ENCODE measurements at places on chromosomes 2 and 18.

- DNase-seq, result no peak
Measured at GRCh38 chr2:86026744-86027065, 79.0 kb downstream of the POLR1A start.

DNA sequence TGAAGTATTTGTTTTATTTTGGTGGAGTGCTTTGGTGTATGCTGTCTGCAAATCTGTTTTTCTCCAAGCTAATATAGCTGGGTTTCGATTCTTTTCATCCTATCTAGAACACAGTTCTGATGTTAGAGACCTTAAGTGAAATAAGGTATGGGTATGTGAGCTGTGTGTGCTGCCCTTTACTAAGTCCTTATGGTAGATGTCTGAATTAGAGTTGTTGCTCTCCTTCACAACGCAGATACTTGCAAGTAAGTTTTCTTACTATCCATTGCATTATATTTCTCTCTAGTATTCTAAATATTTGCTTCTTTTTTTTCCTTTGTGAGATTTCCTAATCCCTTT, 38.6 kb downstream of the AGFG1 start:
- no peak for DNase-seq

DNA sequence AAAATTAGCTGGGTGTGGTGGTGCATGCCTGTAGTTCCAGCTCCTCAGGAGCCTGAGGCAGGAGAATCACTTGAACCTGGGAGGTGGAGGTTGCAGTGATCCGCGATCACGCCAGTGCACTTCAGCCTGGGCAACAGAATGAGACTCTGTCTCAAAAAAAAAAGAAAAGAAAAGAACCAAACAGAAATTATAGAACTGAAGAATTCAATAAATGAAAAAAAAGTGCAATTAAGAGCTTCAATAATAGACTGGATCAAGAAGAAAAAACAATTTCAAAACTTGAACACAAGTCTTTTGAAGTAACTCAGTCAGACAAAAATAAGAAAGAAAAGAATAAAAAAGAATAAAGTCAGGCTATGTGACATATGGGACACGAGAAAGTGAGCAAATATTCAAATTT, 175.8 kb upstream of the ZSWIM2 start:
- DNase-seq, result no peak

- no peak for DNase-seq
Measured at GRCh38 chr2:74372674-74373073, 7.4 kb downstream of the DCTN1 start.

- no peak for DNase-seq
Measured at GRCh38 chr2:41829052-41829451, 218.8 kb upstream of the PKDCC start.

DNA sequence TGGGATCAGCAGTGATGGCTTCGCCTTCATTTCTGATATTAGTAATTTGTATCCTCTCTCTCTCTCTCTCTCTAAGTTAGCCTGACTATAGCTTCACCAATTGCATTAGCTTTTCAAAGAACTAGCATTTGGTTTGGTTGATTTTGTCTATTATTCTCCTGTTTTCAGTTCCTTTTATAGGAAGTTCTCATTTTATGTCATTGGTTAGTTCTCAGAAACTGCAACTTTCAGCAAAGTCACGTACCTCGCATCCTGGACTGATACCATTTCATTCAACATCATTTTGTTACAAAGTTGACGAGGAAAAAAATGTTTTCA, 450.8 kb downstream of the EIPR1 start:
- no peak for DNase-seq

DNA sequence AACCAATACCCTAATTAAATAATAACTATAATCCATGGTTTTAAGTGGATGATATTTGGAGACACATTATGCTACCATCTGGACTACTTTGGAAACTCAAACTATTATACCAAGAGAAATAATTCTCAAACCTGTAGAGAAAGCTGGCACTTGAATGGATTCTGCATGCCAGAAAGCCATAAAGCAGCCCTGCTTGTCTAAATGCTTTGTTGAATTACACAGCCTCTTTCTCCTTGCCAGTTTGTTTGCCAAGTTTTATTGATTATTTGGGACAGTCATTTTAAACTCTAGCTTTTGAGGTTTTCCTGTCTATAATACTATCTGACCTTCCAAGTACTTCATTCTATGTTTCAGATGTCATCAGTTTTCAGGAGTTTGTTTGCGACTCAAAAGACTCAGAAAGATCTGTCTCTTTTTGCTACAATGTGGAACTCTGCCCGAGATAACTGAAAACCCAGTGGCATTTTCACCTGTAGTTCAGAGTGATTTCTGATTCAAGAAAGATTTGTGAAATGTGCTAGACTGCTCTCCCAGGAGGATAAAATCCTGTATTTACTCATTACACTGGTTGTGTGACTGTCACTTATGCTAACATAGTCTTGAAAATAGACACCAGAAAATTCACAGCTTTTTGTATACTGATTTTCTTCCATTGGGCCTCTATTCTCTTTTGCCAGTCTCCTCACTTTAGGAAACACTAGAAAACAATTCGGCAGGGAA, 29.2 kb upstream of the MBOAT2 start:
- DNase-seq, result no peak

GRCh38 chr2:235690809-235691450, 197.1 kb downstream of the AGAP1 start:
- no peak for DNase-seq

DNA sequence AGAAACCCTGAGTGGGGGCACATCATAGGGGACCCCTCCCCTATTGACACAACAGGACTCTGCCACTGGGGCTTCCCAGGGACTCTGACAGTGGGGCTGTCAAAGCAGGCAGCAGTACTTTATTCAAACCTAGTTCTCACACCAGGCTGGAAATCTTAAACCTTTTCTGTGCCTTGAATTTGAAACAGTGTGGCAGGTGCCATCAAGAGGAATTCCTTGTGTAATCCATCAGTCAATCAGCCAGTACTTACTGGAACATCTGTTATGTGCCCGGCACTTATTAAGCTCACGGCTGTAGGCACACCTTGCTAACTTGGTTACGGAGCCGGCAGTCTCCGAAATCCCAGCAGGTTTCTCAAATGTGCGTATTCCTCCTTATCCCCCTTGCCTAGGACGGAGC, 12.0 kb downstream of the GLI2 start:
- no peak for DNase-seq

DNA sequence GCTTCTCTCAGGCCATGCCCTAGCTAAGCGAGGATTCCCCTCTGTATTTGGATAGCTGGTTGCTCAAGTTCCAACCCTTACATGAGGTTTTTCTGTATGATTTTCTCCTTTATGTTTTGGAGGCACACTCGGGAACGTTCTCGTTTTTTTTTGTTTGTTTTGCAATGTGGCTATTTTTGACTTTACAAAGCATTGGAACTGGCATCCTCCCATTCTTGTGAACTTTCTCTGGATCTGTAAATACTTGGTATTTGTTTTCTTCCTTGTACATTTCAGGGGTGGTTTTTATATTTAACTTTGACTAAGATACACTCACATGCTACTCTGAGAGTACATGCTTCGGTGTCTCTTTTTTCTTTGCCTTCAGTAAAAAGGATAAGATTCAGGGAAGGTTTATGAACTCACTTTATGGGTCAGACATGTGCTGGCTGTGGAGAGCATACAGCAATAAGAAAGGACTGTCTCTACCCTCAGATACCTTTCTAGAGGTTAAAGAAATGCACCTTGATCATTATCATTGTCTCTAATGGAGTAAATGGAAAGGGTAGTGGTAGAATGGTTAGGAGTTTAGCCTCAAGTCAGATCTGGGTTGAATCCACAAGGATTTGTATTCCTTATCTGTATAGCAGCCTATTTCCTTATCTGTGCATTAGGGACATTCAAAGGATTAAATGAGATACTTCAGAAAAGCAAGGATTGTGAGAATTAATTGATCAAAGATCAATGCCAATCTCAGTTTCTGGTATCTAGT, 61.9 kb downstream of the MEIS1 start:
- DNase-seq, result no peak

DNA sequence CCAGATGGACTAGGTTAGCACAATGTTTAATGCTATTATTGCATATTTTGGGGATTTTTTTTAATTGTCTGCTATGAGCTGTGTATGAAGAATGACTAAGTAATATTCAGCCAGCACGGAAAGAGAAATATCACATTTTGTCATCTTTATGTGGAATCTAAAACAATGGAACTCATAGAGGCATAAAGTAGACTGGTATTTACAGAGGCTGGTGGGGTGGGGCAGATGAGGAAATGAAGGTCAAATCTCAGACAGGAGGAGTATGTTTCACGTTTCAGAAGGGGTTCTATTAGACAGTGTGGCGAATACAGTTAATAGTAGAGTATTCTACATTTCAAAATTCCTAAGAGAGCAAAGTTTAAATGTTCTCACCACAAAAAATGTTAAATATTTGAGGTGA, 4.7 kb downstream of the CDH19 start:
- DNase-seq, result no peak

DNA sequence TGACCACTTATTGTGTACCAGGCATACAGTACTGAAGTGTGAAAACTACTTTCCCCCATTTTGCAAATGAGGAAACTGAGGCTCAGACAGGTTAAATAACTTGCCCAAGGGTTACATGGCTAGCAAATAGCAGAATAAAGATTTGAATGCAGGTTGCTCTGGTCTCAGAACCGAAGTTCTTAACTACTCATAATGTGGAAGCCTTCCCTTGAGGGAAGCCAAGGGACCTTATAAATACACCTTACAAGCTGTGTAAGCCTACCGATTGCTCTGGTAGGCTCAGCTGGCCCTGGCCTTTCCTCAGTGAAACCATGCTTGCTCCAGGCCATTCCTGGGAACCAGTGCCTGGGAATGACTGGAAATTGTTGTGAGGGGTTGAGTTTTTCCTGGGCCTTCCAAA, 114.6 kb upstream of the CDCA7 start:
- no peak for DNase-seq

- DNase-seq, result no peak
Measured at GRCh38 chr18:11658019-11658418, 31.0 kb upstream of the GNAL start.

All from inflammatory macrophage (primary cell).